T follicular helper cell (primary cell): ENCODE measurements at places on chromosomes 12 and 14.

- no peak for DNase-seq
Observed at GRCh38 chr14:55625481-55625880, 45.5 kb downstream of the KTN1 start.

DNA sequence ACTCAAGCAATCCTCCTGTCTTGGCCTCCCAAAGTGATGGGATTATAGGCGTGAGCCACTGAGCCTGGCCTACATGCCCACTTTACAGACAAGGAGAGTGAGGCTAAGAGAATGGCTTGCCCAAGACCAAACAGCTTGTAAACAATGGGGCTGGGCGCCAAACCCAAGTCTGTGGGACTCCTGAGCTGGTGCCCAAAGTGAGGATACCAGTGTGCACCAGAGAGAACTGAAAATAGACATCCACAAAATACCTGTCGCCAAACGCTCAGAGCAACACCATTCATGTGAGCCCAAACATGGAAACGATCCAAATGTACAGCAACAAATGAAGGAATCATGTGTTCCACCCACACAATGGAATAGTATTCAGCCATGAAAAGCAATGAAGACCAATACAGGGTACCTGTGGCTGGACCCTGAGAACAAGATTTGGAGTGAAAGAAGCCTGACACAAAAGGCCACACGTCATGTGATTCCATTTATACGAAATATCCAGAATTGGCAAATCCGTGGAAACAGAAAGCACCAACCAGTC is 38.2 kb downstream of the CCNK start:
- DNase-seq: no peak

DNA sequence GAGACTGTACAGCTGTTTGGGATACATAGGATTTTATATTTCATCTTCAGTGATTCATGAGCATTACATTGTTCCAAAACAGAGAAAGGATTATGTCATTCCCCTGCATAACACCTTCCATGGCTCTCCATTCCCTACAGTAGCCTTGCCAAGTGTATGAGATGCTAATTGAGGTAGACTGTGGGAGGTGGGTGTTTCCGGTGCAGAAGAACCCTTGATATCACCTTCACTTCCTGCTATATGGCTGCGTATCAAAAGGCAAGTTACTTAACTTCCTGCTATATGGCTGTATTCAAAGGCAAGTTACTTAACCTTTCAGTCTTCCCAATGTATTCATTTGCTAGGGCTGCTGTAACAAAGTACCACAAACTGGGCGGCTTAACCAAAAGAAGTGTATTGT is 11.2 kb downstream of the FAR2 start:
- no peak for DNase-seq

- no peak for DNase-seq
Observed at GRCh38 chr12:131897875-131898274, 3.5 kb downstream of the ULK1 start.

GRCh38 chr12:28172434-28173030 is 17.7 kb upstream of the CCDC91 start:
- DNase-seq: no peak

- no peak for DNase-seq
Observed at GRCh38 chr14:32559590-32559989, 230.5 kb downstream of the AKAP6 start.

GRCh38 chr14:103126873-103127304 is 3.6 kb downstream of the TNFAIP2 start:
- DNase-seq: no peak

DNA sequence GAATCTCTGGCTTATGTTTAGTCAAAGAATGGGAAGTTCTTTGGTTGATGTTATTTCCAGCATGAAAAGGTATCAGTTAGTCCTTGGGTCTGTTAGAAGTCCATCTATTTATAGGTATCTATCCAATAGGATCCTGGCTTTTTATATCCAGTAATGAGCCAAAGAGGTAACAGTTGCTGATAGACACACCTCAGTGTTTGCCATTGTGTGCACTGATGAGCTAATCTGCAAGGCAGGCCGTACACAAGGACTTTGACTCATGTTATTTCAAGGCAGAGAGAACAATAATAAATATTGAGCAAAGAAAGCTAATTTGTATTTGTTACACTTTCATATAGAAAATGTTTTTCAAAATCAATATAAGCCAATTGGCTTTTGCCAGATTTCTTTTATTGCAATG is 56.4 kb downstream of the GLT1D1 start:
- DNase-seq: no peak

DNA sequence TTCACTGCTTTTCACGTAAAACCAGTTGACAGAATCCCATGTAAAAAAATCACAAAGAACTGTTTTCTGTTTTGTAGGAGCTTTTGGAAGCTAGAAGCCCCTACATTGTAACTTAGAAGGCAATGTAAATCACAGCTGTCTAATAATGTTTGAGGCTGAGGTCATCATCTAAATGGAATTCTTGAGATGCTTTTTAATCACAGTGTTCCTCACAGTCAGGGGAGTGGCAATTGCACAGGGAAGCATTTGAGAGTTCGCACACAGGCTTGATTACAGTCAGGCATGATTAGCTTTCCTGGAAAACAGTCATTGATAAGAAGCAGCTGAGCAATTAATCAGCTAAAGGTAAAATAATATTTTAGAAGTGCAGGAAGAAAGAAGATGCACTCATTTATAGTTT is 2.9 kb downstream of the SLC17A8 start:
- DNase-seq: no peak

- no peak for DNase-seq
Observed at GRCh38 chr12:117816-118345, 51.3 kb downstream of the IQSEC3 start.

- no peak for DNase-seq
Observed at GRCh38 chr14:81245771-81246170, 25.0 kb upstream of the GTF2A1 start.

- no peak for DNase-seq
Observed at GRCh38 chr12:61546296-61546695, 713.9 kb upstream of the USP15 start.

DNA sequence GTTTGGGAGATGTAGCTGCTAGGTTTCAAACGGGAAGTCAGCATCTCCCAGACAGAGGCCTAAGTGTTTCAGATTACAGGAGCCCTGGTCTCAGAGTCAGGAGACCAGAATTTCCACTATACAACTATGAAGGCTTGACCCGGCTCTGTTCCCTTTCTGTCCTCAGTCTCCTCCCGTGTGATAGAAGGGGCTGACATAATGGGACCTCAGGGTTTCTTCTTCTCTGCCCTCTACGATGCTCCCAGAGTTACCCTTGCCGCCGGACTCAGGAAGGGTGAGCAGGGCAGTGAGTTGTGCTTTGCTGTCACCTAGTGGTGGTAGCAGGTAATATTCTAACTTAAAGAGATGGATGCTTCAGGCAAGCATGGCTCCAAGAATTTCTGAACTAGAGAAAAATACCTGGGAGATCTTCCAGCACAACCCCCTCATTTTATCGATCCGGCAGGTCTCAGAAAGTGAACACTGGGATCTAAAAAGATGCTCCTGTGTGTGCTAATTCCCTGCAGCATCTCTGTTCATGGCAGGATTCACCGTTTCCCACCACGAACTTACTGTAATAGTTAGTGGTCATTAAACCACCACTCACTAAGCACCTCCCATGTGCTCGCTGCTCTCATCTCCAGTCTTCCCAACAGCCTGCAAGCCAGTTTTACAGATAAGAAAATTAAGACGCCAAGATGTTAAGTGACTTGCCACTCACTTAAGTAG is 84.4 kb downstream of the VWF start:
- DNase-seq: peak; percentile 29

GRCh38 chr14:75323571-75323970 is 44.9 kb downstream of the FOS start:
- DNase-seq: no peak

GRCh38 chr14:103928011-103928890 is at the start of gene TDRD9:
Gene TDRD9, plus strand, starts transcription at chr14:103928456. Its CDS starts 54 bp downstream, at chr14:103928510.
- DNase-seq: no peak

- no peak for DNase-seq
Observed at GRCh38 chr12:5022465-5023061, 21.1 kb upstream of the KCNA5 start.

- no peak for DNase-seq
Observed at GRCh38 chr14:36515105-36515593, 4.9 kb downstream of the NKX2-1 start.

GRCh38 chr14:94650806-94651805 is 38.9 kb downstream of the SERPINA3 start:
- DNase-seq: no peak

DNA sequence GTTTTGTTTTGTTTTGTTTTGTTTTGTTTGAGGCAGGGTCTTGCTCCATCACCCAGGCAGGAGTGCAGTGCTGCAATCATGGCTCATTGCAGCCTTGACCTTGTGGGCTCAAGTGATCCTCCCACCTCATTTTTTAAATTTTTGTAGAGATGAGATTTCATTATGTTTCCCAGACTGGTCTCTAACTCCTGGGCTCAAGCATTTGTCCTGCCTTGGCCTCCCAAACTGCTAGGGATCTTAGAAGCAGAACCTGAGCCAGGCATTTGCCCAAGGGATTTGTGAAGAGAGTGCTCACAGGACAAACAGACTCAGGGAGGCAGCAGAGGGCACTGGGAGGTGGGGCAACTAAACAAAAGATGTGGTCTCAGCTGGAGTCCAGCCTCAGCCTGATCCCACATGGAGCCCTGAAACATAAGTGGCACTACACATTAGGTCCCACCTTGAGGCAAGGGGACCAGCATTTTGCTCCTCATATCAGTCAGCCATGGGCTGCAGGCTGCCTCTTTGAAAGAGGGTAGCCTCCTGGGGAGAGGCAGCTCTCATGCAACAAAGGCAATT is 86.2 kb upstream of the CMKLR1 start:
- DNase-seq: no peak

DNA sequence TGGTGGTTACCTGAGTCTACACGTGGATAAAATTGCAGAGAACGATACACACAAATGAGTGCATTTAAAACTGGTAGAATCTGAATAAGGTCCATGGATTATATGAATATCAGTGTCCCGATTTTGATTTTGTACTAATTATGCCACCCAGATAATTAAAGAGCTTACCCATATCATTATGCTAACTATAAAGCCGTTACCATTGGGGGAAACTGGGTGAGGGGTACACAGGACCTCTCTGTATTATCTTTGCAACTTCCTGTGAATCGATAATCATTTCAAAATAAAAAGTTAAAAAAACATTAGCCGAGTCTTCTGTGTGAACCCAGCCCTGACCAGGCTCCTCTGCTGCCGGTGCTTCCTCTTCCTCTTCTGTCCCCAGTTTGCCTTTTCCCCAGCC is 107.1 kb downstream of the SMOC1 start:
- DNase-seq: no peak

- no peak for DNase-seq
Observed at GRCh38 chr14:90274019-90274418, 17.7 kb downstream of the PSMC1 start.

DNA sequence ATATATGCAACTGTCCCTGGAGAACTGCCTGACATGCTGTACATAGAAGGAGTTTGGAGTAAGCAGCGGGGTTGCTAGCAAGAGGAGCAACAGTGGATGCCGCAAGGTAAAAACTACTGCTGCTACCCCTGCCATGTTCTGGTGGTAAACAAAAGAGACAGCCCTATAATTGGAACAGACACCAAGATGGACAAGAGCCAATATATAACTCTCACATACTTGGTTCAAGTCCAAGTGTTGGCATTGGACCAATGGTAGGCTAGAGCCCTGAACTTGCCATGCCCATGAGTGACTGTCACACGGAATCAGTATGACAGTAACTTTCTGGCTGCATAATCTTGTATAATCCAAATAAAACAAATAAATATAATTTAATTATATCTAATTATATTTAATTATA is 13.7 kb downstream of the ATXN7L3B start:
- DNase-seq: no peak

DNA sequence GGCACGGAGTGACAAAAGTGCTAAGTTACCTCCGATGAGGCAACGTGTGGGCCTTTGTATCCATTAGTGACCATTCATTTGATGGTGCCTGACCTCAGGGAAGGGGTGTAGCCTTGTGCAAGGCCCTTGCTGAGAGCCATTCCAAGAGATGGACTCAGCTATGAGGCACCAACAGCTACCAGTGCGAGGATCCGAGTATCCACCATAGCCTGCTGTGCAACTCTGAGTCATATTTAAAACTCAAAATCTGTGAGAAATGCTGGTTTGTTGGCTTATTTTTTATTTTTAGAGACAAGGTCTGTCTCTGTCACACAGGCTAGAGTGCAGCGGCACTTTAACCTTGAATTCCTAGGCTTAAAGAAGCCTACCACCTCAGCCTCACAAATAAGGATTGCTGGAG is 25.1 kb upstream of the WNK1 start:
- no peak for DNase-seq

DNA sequence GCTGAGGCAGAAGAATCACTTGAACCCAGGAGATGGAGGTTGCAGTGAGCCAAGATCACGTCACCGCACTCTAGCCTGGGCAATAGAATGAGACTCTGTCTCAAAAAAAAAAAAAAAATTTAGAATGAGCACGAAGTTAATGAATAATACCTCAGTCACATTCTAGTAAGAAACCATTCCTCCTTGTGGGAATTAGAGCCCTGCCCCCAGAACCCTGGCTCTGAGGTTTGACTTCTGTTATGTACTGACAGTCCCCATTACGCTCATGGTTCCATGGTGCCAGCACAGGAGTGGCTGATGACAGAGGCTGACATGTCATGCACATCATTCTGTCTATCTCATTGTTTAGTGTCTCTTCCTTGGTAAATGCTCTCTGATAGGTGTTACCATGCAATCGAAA is 132.6 kb upstream of the FGD4 start:
- no peak for DNase-seq

DNA sequence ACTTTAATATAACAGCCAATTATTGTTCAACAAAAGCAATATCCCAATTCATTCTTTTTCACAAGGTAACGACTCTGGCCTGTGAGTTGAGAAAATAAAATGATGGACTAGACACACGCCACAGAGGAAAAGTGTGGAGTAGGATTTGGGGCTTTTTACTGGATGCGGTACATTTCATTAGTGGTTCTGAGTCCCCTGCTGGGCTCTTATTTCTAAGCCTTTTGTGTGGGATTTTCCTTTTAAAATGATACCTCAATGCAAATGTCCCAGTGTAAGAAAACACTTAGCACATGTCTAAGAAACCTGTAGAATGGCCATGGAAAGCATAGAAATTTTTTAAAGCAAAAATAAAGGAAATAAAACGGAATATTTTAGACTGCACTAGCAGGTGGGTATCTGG is 73.4 kb downstream of the C12orf42 start:
- DNase-seq: no peak

DNA sequence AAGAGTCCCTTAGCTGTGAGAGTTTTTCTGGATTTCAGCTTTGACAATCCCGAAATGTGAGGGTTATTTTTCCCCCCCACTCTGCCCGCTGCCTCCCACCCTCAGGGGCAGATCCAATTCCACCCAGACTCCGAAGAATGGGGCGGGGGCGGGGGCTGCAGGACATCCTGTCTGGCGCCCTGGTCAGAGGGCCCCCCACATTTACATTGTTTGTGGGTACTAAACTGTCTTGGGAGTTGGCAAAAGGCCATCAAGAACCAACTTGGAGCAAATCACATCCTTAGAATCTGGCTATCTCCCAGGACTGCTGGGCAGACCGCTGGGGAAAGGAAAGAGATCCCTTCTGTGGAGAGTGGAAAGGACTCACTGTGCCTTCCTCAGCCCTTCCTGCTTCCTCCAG is 2.4 kb downstream of the EMP1 start:
- no peak for DNase-seq
